ENCODE measurements at places on chromosomes 5 and 9.
A peak's percentile ranks its signal among the peaks of the same experiment; 100 is the strongest.

GRCh38 chr9:136722093-136722968 is 10.0 kb downstream of the DIPK1B start:
- DNase-seq, result no peak

DNA sequence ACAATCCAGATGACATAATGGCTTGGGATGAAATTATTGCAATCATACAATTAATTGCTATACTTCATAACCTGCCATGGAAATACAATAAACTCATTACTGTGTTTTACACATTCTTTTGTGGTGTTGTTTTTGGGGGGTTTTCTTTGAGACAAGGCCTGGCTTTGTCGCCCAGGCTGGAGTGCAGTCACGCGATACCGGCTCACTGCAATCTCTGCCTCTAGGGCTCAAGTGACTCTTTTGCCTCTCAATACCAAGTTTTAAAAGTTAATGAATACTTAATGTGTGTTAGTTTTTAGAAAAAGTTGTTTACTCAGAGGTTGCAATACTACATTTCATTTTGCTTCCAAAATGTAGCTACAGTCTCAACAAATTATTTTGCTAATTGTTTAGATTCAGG is 598.4 kb downstream of the CHSY3 start:
- DNase-seq, result no peak

DNA sequence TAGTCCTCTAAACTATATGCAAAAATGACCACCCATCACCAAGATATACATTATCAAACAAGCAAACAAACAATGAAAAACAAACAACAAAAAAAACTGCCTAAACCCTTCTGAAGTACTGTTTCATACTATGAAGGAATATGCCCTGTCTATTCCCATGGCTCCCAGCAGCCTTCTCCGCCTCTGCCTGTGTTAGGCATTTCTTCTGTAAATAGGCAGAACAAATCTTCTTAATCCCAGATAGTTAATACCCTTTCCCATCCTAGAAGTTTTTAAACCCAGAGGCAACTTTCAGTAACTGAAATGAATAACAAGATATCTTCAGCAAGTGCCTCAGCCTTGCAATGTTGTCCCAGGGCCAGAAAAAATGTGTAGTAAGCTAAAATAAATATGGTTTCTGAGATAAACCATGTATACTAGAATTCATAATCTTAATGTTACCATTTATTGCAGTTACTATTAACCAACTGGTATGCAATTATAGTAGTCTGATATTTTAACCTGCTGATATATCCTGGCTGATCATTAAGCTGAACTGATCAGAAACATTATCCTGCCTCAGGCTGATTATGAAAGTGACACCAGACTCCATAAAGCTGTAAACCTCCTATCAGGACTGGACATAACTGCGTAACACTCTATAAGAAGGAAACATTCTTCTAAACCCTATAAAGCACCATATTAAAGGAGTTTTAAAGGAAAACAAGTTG is 68.5 kb downstream of the ANKRD31 start:
- no peak for DNase-seq

DNA sequence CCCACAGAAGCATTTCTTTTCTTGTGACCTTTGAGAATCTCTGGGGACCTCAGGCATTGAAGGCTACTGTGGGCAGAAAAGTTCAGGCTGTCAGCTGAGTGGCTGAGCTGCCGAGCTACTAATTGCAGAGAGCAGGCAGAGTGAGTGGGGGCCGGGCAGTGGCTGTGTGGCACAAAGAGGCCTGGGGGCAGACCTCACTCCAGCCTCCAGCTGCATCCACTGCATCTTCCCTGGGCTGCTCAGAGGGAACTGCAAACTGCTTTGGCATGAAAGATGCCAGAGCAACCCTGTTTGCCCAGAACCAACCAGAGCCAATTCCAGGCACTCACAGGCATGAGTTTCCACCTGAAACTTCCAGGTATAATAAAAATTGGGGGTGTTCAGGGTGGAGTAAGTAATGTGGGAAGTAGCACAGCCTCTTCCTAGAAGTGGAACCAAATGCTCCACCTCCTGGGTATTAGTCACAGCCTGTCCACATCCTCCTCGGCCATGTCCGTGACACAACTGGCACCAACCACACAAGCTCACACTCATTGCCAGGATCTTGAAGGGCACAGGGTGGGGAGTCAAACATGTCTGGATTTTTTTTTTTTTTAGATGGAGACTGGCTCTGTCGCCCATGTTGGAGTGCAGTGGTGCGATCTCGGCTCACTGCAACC is 548.9 kb downstream of the BNC2 start:
- DNase-seq, result no peak

DNA sequence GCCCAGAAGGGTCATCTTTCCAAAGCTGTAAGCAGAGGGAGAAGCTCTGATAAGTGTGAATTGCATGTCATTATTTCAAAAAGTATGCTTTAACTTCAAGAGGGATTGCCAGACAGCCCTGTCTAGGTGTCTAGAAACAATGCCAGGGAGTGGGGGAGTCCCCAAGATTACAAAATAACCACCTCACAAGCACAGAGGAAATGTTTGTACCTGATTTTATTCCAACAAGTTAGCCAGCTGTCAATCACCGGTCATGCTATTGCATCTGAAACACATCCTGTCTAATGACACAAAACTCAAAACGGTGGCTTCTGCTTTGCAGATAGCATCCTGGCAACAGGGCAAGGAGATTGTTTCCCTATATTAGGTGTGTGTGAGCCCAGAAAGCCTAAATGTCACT is 154.2 kb upstream of the WWC1 start:
- no peak for DNase-seq

- peak; percentile 9 for DNase-seq
Measured at GRCh38 chr5:109105631-109106267, 304.0 kb downstream of the PJA2 start.

DNA sequence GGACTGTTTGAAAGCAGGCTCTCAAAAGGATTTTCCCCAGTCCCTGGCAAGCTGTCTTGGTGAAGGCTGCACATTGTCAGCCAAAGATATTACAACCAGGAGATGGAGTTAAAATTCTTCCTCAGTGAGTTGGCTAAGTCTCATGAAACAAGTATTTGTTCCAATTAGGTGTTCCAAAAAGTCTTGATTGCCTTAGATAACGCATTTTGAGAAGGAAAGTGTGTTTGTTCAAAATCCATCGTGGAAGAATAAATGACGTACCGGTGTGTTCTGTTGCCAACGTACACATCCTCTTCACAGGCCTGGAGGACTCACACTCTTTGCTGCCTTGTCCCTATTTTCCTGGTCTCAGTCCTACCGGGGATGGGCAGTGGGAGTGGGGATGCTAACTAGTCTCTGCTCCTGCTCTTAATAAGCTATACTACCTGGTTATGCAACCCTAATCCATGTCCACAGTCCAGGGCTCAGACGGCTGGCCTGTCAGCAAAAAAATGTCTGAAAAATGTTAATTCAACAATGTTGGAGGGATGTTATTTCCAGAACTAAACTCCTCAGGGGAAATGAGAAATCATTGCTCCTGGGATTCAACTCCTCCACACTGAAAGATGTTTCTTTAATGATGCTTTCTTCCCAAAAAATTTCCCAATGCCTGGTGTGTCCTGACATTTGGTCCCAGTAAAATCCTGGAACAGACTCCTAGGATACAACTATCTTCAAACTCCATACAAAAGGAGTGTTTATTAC is 175.3 kb upstream of the KLF9 start:
- no peak for DNase-seq

DNA sequence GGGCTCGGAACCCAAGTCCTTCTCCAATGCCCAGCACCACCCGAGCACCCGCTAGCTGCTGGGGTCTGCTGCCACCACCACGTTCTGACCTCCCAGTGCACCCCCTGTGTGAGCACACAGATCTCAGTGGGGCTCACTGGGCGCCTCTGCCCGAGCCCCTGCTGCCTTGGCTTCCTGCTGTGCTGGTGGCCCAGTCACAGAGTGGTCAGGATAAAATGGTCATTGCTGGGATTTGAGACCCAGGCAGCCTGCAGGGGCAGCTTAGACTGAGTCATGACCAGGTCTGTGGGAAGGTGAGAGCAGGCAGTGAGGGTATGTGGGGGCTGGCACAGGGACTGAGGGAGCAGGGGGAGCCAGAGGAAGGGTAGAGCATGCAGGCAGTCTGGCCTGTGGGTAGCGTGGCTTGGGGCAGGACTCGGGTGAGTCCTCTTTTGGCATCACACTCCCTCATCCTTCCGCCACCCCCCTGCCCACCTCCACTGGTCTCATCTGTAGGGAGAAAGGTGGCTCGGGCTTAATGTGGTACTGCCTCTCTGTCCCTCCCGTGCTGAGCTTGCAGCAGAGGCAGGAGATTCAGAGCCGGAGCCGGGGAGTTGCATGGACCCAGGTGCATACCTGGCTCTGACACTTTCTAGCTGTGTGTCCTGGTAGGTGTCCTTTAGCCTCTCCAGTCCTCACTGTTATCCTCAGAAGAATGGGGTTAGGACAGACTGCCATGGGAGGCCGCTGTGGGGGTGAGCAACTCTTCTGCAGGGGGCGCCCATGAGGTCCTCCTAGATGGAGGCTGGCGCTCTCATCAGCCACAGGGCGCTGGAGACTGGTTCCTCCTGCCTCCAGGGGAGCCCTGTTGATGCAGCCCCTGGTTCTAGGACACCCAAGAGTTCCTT is 32.1 kb downstream of the USP20 start:
- no peak for DNase-seq

DNA sequence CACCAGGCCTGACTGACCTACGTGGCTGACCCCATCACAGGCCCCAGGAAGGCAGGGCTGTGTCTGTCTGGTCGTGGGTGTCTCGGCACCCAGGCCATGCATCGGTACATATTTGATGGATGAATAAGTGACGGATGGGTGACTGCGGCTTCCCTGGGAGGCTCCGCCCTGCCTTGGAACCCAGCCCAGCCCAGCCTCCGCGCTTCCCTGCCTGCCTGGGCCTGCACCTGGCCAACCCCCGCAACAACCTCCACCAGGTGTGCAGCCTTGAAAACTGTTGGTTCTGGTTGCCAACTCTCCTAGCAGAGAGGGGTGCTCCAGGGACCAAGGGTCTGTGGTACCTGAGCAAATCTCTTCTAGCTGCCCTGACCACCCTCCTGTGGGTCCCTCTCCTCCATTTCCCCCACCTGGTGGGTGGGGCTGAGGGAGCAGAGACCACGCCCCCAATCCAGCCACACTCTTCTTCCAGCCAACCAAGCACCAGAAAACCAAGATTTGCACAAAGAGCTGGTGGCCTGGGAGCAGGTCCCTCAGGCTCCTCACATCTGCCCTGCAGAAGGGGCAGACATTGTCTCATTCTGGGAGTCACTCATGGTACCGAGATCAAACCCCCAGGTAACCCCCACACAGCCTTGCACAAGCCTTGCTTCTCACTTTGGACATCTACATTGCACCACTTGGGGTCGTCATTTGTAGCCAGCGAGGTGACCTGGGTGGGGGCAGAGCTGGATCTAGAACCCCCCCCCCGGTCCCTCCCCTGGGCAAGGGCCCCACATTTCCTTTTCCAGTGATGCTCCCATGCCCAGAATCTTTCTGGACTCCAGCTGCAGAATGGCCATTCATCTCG is 100.6 kb upstream of the IER5L start:
- DNase-seq, result no peak

DNA sequence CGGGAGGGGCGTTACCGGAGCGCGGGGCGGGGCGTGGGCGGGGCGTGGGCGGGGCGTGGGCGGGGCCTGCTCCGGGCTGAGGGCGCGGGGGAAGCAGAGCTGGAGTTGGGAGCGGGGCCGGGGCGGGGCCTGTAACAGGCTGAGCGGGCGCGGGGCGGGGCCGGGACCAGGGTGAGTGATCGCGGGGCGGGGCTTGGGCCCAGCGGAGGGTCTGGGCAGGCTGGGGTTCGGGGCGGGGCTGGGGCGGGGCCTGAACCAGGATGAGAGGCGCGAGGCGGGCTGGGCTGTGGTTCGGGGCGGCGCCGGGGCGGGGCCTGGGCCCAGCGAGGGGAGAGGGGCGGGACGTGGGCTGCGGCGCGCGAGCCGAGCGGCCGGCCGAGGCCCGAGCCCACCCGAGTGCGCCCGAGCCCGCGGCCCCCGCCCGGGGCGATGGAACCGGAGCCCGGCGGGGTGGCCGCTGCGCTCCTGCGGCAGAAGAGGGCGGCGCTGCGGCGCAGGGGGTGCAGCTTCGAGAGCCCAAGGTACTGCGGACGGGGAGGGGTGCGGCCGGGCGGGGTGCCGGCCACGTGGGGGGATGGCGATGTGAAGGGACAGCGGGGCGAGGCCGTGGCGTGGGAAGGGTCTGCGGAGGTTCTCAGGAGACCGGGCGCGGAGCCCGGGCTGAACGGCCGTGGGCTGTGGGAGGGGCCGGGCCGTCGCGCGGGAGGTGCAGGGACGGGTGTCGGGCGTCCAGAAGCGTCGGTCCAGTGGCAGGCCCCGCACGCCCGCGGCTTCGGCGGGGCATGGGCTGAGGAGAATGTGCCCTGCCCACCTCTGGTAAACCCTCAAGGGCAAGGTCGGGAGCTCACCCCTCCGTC is 39.5 kb upstream of the GARNL3 start:
- peak; percentile 94 for DNase-seq

DNA sequence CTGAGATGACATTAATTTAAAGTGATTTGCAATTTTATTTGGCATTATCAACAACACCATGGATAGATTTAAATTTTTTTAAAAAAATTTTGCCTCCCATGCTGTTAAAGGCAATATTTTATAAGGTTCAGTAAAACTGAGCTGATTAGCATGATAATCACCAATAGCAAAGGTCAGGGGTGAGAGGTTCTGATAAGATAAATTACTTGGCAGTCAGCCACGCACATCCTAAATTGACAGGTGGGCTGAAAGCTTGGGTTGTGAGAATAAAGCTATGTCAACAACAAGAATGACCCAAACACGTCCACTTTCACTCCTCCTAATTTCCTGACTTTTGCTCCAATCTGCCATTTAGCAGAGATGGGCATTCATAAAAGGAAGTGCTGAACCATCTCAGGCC is 127.1 kb downstream of the LHFPL2 start:
- DNase-seq, result no peak

- DNase-seq, result no peak
Measured at GRCh38 chr9:96107436-96107835, 194.5 kb downstream of the HSD17B3 start.

DNA sequence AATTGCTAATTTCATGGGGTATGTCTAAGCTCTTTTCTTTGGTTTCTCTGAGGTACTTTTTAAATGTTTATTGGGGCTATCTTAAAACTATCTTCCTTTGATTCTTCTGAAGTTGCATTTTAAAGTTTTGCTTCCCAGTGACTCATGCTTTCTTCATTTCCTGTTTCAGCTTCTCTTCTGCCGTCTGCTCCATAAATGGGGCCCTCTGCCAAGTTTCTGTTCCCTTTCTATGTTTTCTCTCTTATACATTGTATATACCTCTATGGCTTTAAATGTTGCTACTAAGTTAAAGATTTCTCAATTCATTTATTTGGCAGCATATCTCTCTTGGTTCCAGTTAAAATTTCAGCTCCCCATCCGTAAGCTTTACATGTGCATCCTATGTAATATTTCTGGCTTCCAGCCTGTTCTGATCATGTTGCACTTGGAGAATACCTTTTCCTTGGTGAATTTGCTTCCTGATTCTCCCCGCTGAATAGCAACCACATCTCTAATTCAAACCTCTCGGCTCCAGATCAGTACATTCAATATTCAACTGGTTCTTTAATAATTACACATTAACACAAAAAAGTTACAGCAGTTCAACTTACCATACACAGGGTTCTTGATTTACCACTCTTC is 125.3 kb downstream of the ST8SIA4 start:
- peak; percentile 67 for DNase-seq

All from hindlimb muscle (tissue), 1 donor.